HuH-7.5 (cell line): ENCODE measurements at places on chromosomes 3 and 15.

DNA sequence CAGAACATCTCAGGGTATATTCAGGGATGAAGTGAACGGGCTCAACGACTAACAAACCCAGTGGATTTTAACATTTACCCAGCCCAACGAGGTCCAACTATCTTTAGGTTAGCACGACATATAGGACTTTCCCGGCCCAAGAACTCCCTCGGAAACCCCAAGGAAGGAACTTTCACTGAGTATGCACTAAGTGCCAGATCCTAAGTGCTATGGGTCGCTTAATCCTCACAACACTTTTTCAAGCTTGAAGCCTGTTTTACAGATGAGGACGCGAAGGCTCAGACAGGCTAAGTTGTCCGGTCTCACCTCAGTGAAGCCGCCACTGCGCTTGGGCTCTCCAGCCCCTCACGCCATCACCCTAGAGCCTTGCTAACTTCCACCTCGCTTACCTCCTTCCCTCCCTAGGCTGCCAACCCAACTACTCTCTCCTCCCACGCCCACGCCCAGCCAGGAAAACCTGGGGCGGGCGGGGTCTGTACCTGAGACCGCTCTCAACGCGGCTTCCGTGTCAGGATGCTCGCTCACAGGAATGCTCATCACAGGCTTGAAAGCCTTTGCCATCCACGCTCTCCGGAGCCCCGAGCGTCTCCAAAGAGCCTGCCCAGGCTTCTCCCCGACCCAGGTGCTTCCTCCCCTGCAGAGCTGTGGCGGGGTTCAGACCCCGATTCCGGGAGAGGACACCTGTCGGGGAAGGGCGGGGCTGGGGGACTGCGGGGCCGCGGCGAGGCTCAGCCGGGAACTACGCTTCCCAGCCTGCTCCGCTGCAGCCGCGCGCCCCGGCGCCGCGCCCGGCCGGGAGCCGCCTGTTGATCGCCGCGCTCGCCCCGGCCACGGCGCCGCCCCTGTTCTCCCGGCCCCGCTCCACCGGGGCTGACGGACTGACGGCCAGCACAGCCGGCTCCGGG, at the start of gene TMOD2:
Gene TMOD2 (plus strand): TSS at position 806 of the 905 bp plus-strand sequence. CDS start 14,845 bp downstream, outside the sequence.
- peak; percentile 40 for DNase-seq

GRCh38 chr3:195752546-195753331, 32.0 kb downstream of the MUC20 start:
- no peak for DNase-seq

GRCh38 chr15:30984542-30984941, 6.9 kb downstream of the MTMR10 start:
- DNase-seq = no peak

- no peak for DNase-seq
Measured at GRCh38 chr3:69712933-69713332, 26.3 kb upstream of the MITF start.

DNA sequence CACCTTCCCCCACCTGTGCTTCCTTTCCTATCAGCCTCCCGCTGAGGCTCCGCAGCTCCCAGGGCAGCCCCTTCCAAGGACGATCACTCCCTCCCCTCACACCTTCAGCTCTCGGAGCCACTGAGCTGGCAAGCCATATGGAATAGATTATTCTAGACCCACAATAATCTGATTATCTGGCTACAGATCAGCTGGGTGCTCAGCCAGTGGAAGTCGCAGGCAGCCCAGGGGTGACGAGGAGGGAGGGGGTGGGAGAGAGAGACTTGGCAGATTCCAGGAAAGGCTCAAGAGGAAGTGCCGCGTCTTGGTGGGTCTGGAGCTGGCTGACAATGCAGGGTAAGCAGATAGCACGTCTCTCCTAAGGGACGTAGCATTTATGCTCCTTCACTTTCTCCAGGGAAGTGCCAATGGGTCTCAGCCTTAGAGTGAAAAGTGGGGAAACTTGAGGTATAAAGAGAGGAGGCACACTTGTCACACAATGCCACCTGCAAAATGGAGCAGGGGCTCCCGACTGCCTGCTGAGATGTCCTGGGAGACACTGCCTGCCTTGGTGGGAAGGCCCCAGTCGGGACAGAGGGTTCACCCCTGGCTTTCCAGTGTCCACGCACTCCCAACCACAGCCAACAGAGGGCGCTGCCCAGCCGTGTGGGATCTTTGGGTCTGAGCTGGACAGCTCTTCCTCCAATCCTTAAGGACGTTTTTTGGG, 9.4 kb upstream of the MESP1 start:
- DNase-seq = peak; percentile 96

- no peak for DNase-seq
Measured at GRCh38 chr15:49848807-49849206, 228.0 kb downstream of the DTWD1 start.

- no peak for DNase-seq
Measured at GRCh38 chr3:13556917-13557316, 8.0 kb downstream of the FBLN2 start.

- no peak for DNase-seq
Measured at GRCh38 chr3:56923526-56924224, 121.9 kb upstream of the ARHGEF3 start.

GRCh38 chr3:112814266-112814665, 32.4 kb downstream of the CD200R1L start:
- no peak for DNase-seq

GRCh38 chr15:90345857-90346256, 6.2 kb upstream of the ZNF774 start:
- no peak for DNase-seq

GRCh38 chr3:102348904-102349303, 85.9 kb upstream of the ZPLD1 start:
- no peak for DNase-seq

DNA sequence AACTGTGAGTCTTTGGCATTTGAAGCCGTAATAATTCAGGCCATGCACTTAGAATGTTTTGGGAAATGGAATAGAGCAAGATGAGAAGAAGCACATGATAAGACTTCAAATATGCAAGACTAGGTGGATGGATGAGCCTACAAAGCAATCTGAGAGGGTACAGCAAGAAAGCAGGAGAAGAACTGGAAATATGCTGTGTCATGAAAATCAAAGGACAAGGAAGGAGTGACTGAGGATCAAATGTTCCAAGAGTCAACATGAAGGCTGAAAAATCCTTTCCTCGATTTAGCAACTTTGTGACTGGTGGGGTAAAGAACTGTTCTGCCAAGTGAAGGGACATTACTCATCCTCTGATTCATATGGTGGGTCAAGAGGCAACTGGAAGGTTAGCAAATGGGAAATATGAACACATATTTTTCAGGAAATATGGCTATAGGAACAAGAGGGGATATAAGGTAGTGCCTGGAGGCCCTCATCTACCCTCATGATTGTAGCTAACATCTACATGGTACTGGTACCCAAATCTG, 803.7 kb upstream of the ARRDC4 start:
- no peak for DNase-seq

- DNase-seq = no peak
Measured at GRCh38 chr3:64957408-64958198, 269.8 kb upstream of the ADAMTS9 start.

GRCh38 chr3:190673148-190673547, 159.3 kb downstream of the IL1RAP start:
- DNase-seq = no peak

- no peak for DNase-seq
Measured at GRCh38 chr15:73109765-73110164, 57.5 kb downstream of the NEO1 start.

- no peak for DNase-seq
Measured at GRCh38 chr3:19559724-19560442, 374.1 kb downstream of the EFHB start.

- no peak for DNase-seq
Measured at GRCh38 chr15:35696767-35697231, 150.8 kb upstream of the DPH6 start.

GRCh38 chr3:134037168-134037567, 7.4 kb upstream of the SLCO2A1 start:
- no peak for DNase-seq

DNA sequence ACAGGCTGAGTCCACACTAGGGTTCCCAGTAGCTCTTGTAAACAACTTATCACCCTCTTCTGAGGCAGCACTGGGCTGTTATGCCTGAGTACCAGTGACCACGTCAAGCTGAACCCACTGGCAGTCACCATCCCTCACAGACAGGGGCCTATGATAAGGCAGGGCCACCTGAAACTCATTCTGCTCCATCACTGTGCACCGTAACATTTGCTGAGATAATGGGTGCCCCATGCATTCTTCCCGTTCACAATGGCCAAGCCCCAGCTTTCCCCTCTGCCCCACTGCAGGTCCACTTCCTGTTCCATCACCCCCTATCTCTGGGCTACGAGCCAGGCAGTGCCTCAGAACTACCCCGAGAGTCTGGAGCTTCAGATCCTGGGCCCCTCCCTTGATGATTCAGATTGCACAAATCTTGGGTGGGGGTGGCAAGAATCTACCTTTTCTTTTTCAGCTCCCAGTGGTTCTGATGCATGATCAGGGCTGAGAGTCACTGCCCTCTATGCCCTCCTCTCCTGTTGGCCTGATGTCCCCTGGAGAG, 158.0 kb downstream of the RAB11A start:
- DNase-seq = no peak

DNA sequence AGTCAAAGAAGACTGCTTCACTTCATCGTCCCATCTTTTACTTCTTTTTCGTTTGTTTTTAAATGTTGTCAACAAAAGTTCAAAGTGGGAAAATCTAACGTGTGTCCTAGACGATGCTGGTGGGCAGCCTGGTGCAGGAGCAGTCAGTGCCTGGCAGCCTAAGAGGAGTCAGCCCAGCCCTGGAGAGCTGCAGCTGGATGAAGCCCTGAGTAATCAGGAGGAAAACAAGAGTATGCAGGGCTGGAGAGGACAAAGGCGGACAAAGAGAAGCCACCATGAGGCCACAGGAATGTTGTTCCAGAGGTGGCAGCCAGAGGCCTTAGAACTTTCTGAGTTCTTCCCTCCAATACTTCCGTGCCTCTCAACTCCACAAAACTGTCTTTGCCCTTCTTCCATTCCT, 5.7 kb downstream of the ADAMTS17 start:
- no peak for DNase-seq
